HFFc6 (cell line): ENCODE measurements at places on chromosomes 5 and 9. TPM values are rescaled to one million over a fixed set of nuclear protein-coding genes. Genes with fewer than 3 reads are reported as not detected.

- DNase-seq, result no peak
Observed at GRCh38 chr5:82023644-82024043, 51.8 kb downstream of the ATG10 start.

DNA sequence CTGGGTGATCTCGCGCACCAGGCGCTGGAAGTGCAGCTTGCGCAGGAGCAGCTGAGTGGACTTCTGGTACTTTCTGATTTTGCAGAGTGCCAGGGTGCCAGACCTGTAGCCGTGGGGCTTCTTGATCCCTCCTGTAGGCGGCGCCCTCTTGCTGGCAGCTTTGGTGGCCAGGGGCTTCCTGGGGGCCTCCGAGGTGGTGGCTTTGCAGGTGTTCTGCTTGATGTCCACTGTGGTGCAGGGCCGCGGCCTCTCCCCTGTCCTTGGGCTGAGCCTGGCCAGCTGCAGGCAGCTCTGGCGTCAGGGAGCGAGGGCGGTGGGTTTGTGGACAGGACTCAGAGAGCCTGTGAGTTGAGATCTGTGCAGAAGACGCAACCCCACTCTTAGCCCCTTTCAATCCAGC, 36.1 kb downstream of the TAF11L14 start:
- no peak for DNase-seq

The GABRA1 gene
- total RNA-seq, result not detected in 2 replicates

The GPR151 gene
- total RNA-seq, result not detected in 3 replicates

The PCDHGA9 gene
- 0.68 to 1.0 TPM (median 0.88 TPM) in 3 replicates for total RNA-seq

DNA sequence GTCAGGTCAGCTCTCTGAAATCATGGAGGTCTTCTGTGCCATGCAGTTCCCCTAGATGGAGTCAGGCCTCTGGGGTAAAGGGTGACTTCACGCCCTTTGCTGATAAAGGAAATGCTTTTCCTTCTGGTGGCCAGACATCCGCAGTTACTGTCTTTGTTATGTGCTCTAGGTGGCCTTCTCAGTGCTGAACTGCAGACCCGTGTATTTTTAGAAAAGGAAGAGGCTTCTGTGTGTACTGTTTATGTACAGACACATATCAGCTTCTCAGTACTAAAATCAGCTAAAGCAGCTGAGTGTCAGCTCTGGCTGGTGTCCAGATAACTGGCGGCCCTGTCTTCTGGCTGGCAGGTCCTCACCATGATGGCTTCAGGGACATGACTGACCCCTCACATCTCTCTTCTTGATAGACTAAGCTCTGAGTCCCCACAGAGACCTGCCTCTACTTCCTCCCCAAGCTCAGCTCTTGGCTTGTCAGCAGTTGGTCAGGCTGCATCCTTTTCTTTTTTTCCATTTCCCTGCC, 75.3 kb downstream of the ARHGAP26 start:
- DNase-seq, result no peak

DNA sequence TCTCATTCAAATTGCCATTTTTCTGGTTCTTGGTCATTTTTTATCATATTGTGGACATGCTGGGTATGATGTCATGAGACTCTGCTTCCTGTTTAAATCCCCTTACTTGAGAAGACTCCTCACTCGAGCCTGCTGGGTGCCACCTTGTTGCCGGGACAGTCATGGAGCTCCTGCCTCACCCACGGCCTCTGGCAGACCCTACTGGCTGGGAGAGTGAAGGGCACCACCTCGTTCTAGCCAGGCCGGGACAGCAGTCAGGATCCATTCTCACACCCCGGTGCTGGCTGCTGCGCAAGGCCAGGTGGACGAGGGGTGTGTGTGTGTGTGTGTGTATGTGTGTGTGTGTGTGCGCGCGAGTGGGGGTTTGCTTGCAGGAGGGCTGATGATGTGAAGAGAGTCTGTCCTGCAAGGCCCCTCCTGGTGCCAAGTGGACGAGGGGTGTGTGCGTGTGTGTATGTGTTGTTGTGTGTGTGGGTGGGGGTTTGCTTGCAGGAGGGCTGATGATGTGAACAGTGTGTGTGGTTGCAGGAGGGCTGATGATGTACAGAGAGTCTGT, 4.4 kb downstream of the CEP72 start:
- DNase-seq, result no peak

GRCh38 chr5:122374110-122374509, 62.1 kb downstream of the SNCAIP start:
- no peak for DNase-seq

DNA sequence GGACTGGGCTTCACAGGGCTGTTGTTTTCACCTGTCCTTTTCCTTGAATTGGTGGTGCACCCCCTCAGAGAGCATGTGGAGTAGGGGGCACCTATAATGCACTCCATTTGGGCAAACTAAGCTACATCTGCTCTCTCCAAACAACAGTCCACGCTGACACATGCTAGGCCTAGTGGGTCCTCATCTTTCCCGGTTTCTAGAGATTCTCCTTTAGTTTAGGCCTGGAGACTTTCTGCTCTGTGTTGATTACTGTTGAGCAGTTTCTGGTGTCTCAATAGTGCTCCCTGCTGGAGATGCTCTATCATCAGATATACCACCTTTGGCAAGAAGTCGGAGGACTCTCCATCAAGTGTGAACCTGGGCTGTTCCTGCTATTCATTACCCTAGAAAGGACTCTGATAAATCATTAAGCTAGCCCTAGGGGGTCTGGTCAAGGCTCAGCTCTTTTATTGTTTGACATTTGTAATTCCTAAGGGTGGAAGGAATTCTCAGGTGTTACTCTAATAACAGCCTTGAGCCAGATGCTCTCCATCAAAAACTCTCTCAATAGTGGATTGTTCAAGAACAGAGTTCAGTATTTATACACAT, 64.0 kb upstream of the FYB1 start:
- DNase-seq, result peak; percentile 75

- DNase-seq, result no peak
Observed at GRCh38 chr5:127885176-127885575, 182.0 kb downstream of the CCDC192 start.

The INVS gene
- 12.5 and 13.7 TPM in 2 replicates for total RNA-seq

DNA sequence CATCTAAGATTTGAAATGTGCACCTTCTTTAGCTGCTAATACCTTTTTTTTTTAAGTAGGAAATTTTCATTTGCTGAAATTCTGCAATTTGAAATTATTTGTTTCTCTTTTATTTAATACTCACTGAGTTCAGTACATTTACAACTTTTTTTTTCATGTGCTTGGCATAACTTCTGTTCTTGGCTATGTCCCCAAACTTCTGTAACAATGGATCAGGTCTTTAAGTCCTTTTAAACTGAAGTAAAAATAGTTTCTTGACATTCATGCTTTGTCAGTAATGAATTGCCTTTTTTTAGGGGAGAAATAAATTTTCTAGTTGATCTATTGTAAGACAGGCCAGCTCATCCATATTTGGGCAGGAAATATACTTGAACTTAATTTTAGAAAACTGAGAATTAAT, 41.5 kb downstream of the EDIL3 start:
- no peak for DNase-seq

GRCh38 chr5:181088289-181088688, 42.7 kb downstream of the OR2V1 start:
- DNase-seq, result no peak

The ORM1 gene
- not detected in 2 replicates for total RNA-seq

The OR1J2 gene
- not detected in 3 replicates for total RNA-seq

- DNase-seq, result no peak
Observed at GRCh38 chr5:132907161-132907560, 33.7 kb downstream of the LEAP2 start.

DNA sequence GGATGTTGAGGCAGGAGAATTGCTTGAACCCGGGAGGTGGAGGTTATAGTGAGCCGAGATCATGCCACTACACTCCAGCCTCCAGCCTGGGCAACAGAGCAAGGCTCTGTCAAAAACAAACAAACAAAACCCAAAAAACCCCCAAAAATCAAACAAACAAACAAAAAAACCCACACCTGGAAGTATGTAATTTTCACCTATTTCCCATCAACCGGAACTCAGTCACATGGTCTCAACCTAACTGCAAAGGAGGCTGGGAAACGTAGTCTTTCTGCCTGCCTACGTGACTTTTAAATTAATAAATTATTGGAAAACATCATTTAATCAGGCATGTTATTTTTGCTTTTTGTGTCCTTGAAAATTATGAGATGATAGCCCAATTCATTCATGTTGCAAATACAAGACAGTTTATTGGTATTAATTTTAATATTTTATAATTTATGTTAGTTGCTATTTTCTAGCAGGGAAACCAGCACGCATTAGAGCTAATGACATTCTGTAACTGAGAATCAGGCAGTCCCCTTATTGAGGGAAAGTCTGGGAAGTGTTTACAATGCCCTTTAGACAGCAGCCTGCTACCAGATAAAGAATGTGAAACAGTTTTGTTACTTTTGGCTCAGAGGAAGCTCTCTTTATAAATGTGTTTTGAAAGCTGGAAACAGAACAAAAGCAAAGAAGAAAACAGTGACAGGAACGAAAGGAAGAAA, 110.3 kb downstream of the NXNL2 start:
- no peak for DNase-seq

The PCDHGB2 gene
- 5.2 to 9.6 TPM (median 9.0 TPM) in 3 replicates for total RNA-seq

DNA sequence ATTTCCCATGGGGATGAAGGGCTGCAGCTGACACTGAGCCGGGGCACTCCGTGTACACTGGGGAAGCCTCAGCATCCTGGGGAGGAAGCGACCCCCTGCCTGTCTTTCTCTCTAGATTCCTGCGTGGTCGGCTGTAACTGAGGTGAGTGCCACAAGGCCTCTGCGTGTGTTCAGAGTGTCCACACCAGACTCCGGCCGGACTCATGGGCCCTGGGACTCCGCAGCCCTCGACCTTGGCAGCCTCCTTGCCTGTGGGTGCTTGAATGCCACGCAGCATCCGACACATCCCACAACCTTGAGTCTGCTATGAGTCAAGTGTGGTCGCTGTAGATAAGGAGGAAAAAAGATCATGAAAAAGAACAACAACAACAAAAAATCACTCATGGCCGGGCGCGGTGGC, 23.4 kb downstream of the PAEP start:
- no peak for DNase-seq

DNA sequence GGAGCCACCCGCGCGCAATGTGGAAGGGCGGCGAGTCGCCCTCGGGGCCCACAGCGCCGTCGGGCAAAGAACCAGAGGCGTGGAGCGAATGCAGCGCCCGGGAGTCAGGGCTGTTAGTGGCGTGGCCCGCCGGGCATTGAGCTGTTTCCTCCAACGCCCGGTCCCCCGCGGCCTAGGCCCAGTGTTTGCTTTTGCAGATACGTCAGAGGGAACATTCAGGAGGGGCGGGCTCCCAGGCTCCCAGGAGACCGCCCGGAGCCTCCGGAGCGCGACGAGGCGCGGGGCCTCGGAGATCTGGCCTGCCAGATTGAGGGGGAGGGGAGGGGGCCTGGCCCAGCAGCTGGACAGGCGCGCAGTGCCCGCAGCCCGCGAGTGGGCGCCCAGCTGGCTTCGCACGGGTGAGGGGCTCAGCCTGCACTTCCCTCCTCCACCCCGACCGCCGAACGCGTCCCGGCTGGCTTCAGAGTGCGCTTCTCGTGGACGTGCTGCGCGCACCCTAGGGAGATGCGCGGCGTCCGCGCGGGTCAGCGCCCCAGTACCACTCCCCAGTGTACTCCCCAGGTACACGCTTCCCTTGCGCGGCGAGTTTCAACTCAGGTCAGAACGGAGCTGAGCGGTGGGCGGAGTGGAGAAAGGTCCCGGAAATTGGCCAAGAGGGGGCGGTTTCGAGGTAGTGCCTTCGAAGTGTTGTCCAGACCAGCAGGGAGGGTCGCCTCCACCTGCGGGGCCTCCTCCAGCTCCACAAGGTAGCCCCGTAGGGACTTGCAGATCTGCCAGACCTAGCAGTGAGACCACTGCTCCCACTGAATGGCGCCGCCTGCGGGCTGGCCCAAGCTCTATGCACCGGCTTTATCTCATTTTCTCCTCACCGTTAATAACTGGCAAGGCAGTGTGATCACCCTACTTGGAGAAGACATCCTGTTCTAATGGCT, 130.4 kb downstream of the TMEM174 start:
- DNase-seq, result no peak

The TAF11L10 gene
- total RNA-seq, result not detected in 3 replicates

The ACTBL2 gene
- total RNA-seq, result not detected in 3 replicates

DNA sequence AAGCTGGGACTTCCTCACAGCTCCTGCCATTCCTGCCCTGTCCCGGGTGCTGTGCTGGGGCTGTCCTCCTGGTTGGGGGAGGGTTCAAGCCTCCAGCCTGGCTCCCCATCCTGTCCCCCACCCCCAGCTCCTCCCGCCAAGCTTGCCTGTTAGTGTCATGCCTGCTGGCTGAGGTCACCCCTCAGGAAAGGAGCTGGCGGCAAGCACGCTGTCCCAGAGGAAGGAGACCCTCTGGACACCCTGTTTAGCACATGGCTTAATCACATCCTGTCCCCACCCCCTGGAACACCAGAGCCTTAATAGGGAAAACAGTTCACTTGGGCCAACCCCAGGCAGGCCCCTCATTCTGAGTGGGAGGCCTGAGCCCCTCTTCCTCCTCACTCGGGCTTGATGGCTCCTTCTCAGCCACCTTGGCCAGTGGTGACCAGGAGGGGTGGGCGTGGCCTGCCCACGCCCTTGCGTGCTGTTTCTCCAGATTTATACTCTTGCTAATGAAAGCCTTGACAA, 9.2 kb upstream of the PHYHD1 start:
- DNase-seq, result peak; percentile 59

DNA sequence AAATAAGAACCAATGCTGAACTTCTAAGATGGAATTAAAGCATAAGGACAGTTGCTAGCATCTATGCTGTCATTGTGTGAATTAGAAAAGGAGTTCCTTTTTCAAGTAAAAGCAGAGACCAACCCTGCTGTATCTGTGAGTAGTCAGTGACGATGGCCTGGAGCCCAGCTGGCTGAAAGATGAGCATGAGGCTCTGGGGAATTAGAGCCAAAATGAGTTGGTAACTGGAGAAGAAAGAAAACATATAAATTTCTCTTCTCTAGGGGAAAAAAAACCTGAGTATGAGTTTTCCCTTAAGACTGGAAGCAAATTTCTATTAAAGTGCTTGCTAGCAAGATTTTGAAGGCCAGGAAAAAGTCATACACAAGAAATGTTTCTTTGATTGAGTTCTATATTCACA, 1.6 kb upstream of the SPZ1 start:
- DNase-seq, result peak; percentile 14

The ADGRD2 gene
- total RNA-seq, result not detected in 3 replicates

GRCh38 chr5:76528547-76529331, 94.5 kb downstream of the F2RL2 start:
- no peak for DNase-seq

The EMB gene
- total RNA-seq, result not detected in 3 replicates

The INSL4 gene
- not detected in 2 replicates for total RNA-seq

The RMND5B gene
- total RNA-seq, result 16.1 to 22.2 TPM (median 19.8 TPM) in 3 replicates

The WNK2 gene
- total RNA-seq, result not detected in 2 replicates

GRCh38 chr9:115327436-115328122, 209.6 kb upstream of the TNC start:
- peak; percentile 17 for DNase-seq

The SMU1 gene
- total RNA-seq, result 19.4 to 20.3 TPM (median 20.3 TPM) in 3 replicates

The FAM151B gene
- total RNA-seq, result 2.0 and 2.5 TPM in 2 replicates
